Right atrium auricular region (tissue), 2 donors: ENCODE measurements at places on chromosomes 4 and X. TPM values are rescaled to one million over a fixed set of nuclear protein-coding genes. Genes with fewer than 3 reads are reported as not detected.

- no peak for DNase-seq
These were observed 17.0 kb upstream of the TMEM144 start for GRCh38 chr4:158193171-158193749.

DNA sequence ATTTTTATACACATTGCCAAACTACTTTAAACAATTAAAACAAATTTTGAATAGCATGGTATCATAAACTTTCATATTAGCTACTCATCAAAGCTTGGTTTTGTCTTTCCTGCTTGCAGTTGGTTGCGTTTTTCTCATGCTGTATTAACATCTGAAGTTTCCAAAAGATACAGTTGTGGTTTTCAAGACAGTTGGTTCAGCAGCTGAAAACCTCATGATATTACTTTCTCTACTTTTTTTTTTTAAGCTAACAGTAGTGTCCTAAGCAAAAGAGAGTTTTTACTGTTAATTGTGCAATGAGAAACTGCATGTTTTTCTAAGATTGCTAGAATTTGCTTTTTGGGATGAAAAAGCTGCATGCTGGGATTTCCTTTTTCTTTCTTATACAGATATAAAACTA lies 15.2 kb downstream of the RUFY3 start:
- DNase-seq = no peak

GRCh38 chr4:83574247-83574646 lies 38.3 kb downstream of the GPAT3 start:
- DNase-seq = no peak

DNA sequence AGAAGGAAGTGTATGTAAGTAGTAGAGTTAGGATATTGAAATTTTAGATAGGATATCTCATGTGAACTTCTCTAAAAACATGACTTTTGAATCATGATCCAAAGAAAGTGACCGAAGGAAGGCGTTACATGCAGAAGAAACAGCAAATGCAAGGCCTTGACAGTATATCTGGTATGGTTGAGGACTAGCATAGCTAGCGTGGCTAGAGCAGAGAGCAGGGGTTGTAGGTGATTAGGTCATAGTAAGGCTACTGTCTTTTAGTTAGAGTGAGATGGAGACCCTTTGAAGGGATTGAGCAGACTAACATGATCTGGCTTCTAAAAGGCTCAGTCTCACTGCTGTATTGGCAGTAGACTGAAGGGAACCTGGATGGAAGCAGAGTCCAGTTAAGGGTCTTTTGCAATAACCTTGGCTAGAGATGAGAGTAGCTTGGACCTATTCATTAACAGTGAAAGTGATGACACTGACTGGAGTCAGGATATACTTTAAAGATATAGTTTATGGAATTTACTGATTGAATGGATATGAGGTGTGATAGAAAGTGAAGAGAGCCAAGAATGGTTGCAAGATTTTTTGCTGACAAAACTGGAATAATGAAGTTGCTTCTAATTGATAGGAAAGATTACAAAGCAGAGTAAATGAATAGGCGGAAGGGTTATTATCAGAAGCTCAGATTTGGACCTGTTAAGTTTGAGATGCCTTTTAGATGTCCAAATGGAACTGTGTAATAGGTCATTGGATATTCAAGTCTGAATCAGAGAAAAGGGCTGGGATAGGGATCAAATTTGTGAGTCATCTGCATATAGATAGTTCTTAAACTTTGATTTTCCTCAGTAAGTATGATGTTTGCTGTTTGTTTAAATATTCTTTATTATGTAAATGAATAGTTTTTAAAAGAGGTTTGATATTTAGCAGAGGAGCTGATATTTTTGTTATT lies 59.8 kb downstream of the MRPL1 start:
- DNase-seq = no peak

- no peak for DNase-seq
These were observed 407 bp upstream of the ZC4H2 start for GRCh38 chrX:64976673-64977040.

DNA sequence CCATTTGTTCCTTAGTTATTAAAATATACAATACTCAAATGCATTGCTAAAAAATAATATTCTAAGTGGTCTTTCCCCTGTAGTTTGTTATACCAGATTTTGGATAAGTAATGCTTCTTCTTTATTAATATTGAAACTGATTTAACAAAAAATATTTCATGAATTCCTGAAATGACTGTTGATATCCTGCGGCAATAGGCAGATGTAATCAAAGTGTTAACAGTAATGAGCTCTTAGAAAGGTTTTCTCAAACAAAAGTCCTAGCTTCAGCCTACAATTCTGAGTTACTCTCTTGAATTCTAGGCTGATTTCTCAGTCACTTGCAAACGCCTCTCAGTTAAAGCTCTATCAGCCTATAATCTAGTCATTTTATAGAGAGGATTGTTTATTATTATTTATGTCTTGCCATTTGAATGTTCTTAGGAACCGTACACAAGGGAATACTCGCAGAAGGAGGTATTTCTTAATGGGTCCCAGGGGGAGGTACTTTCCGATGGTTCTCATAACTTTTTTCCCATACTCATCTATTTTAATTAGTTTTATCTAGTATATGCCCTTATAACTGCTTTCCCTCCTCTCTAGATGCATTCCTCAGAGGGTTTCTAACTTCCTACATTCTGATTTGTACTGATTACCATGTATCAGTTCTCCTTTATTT lies 96.8 kb downstream of the FNIP2 start:
- DNase-seq = no peak

GRCh38 chr4:187191676-187192075 lies 468.0 kb upstream of the FAT1 start:
- no peak for DNase-seq

- no peak for DNase-seq
These were observed 39.9 kb downstream of the CCNG2 start for GRCh38 chr4:77196866-77197265.

- no peak for DNase-seq
These were observed 194.0 kb downstream of the GASK1B start for GRCh38 chr4:157978680-157979361.

- DNase-seq = no peak
These were observed 129.3 kb upstream of the FAM9B start for GRCh38 chrX:9163214-9163709.

GRCh38 chr4:111556141-111556781 lies 589.0 kb upstream of the FAM241A start:
- no peak for DNase-seq

GRCh38 chrX:42220083-42220482 lies 296.7 kb upstream of the CASK start:
- DNase-seq = no peak

DNA sequence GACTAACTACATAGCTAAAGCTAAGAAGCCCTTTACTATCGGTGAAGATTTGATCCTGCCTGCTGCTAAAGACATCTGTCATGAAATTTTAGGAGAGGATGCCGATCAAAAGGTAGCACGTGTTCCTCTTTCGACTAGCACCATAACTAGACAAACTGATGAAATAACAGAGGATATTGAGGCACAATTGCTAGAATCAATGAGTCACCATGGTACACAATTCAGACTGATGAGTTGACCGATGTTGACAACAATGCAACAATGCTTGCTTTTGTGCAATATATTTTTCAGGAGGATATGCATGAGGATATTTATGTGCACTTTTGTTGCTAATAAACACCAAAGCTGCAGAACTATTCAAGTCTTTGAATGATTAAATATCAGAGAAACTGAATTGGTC lies 24.3 kb downstream of the TBCK start:
- DNase-seq = no peak

DNA sequence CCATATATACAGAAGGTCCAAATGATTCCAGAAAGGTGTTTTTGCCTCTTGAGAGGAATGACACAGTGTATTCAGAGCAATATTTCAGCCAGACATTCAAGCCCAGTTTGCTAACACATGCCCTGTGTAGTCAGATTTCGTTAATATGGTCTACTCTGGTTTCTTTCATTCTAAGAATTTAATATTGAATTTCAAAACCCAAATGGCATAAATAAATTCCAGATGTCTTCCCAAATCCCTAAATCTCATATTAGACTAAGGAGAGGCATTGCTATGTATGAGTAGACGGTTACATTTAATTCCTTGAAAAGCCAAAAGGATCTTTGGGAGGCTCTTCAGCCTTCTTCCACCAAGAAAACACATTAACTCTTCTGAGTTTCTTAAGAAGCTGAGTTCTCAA lies 66.3 kb upstream of the C1QTNF7 start:
- no peak for DNase-seq

DNA sequence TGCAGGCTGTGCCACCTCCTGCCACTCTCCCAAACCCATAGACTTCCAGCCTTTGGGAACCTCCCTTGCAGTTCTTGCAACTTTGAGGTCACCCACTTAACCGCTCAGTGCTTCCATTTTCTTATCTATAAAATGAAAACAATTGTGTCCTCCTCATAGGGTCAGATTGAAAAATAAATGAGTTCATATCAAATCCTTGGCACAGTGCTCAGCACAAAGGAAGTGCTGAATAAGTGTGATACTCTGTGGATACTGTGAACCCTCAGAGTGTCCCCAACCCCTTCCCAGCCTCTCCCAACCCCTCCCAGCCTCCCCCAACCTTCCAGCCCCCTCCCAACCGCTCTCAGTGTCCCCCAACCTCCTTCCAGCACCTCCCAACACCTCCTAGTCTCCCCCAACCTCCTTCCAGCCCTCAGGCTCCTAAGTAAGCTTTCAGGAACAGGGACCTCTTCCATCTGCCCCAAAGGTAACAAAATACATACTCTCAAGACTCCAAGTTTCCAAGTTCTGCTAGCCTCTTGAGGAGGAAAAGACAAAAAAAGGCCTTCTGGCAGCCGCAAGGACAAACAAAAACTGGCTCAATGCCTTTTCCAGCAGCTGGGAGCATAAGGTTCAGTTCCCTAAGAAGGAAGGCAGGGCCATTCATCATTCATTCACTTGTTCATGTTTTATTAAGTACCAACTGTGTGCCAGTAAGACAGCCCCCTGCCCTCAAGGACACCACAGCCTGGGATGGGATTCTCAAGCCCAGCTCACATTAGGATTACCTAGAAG lies 46.1 kb upstream of the LGI2 start:
- DNase-seq = no peak

DNA sequence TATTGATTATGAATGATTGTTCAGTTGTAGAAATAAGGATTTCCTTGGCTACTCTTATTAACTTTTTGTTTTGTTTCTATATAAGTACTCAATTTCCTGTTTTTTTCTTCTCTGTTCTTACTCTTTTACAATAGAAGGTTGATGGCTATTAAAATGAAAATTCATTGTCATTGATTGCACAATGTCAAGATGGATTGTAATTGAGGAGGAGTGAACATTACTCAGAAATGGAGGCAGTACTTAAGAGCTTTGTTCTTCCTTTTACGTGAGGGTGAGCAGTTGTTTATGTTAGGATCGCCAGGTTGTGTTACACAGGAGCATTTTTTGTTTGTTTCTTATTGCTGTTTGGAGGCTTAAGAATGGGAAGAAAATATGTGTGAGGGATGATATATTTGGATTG lies 2062.4 kb downstream of the ARAP2 start:
- DNase-seq = no peak

DNA sequence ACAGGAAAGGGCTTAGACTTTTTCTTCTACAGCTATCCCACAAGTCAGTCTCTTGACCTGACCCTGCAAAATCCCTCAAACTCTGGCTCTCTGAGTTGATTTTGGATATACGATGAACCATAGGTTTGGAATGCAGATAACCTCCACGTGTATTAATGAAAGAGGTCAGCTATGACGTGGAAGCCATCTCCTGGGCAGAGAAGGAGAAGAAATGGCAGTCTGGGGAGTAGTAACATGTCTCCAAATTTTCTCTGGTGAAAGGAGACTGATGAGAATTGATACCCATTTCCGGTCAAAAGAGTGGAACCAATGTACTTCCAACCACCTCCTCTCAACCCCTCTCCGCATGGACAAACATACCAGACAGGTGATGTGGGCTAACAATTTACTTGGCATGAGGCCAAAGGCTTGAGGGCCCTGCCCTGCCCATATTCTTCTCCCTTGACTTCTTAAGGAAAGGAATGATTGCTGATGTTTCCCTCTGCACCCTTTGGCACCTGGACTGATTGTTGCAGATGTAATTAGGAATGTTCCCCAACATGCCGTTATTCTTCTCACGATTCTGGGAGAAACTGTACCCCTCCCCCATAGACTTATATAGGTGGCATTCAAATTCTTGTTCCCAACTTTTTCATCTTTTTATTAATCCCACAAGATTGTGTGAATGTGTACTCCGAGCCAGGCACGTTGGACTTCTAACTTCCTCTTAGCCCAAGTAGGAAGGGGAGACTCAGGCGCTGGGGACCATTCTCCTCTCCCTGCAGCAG lies 580 bp upstream of the PLS3 start:
- no peak for DNase-seq

EMCN gene
- total RNA-seq = 41.2 TPM

TMPRSS11F gene
- total RNA-seq = not detected

NEXMIF gene
- 0.26 TPM for total RNA-seq
